ENCODE measurements at places on chromosomes 4 and X. TPM values are rescaled to one million over a fixed set of nuclear protein-coding genes. Genes with fewer than 3 reads are reported as not detected.

Gene TRPC5OS
- not detected for total RNA-seq

Gene FGF16
- not detected for total RNA-seq

Gene TCP11X2
- total RNA-seq, result not detected

Gene ARX
- not detected for total RNA-seq

GRCh38 chr4:78571804-78572203 is 20.2 kb downstream of the ANXA3 start:
- no peak for DNase-seq

GRCh38 chr4:189087971-189088370 is 852.7 kb upstream of the FRG1 start:
- DNase-seq, result no peak

- no peak for DNase-seq
Observed at GRCh38 chr4:88196523-88197185, 38.2 kb upstream of the ABCG2 start.

- DNase-seq, result no peak
Observed at GRCh38 chr4:116342143-116342542, 743.2 kb downstream of the TRAM1L1 start.

DNA sequence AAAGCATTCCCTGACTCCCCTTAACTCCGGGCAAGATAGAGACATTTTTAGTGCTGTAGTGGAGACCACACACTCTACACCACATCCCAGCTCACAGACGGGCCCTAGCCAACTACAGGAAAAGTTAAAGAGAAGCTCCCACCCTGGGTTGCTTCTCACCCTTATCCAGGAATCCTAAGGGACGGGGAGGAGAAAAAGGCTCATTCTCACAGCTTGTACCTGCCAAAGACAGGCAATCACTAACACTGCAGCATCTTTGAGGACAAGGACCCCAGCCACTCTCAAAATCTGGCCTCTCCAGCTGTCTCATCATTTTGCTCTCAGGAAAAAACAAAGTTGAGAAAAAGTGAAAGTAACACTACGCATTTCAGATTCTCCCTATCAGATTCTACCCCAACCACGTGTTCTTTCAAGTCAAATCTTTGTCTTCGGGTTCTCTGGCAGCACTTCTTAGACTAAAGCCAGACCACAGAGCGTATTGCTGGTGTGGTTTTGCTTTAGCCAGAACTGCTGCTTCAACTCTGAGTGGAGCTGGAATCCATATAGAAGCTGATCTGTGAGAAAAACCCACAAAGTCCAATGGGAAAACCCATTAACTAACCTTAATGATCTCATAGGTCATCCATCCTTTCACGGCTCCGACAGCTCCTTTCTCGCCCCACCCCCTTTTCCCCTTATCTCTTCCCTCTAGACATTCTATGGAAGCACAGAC is 605.9 kb upstream of the DIPK2B start:
- no peak for DNase-seq

- no peak for DNase-seq
Observed at GRCh38 chrX:9957743-9958142, 9.4 kb upstream of the CLDN34 start.

- no peak for DNase-seq
Observed at GRCh38 chrX:20372533-20372932, 105.8 kb upstream of the RPS6KA3 start.

DNA sequence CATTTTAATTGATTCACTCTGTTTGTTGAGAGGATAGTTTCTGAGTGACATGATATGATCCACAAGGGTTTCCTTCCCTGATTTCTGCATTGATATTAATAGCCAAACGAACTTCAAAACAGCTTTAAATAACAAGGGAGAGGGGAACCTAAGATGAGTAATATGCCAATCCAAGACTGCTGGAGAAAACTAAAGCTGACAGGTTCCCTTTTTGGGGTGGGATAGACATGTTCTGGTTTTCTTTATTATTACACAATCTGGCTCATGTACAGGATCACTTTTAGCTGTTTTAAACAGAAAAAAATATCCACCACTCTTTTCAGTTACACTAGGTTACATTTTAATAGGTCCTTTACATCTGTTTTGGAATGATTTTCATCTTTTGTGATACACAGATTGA is 182.2 kb downstream of the AR start:
- no peak for DNase-seq

DNA sequence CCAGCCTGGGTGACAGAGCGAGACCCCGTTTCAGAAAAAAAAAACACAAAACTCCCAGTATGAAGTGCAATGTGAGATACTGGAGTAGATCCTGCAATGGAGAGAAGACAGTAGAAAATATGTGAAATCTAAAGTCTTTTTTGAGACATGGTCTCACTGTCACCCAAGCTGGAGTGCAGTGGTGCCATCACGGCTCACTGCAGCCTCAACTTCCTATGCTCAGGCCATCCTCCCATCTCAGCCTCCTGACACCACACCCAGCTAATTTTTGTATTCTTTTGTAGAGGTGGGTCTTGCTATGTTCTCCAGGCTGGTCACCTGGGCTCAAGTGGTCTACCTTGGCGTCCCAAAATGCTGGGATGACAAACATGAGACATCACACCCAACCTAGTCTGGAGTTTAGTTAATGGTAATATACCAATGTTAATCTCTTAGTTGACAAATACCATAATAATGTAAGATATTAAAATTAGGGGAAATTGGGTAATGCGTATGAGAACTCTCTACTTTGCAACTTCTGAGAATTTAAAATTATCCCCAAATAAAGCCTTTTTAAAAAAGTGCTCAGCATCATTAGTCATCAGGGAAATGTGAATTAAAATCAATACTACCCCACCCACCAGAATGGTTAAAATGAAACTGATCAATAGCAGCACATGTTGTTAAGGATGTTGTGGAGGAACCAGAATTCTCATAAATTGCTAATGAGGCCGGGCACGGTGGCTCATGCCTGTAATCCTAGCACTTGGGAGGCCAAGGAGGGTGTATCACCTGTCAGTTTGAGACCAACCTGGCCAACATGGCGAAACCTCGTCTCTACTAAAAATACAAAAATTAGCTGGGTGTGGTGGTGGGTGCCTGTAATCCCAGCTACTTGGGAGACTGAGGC is 15.0 kb downstream of the RBMX start:
- no peak for DNase-seq

DNA sequence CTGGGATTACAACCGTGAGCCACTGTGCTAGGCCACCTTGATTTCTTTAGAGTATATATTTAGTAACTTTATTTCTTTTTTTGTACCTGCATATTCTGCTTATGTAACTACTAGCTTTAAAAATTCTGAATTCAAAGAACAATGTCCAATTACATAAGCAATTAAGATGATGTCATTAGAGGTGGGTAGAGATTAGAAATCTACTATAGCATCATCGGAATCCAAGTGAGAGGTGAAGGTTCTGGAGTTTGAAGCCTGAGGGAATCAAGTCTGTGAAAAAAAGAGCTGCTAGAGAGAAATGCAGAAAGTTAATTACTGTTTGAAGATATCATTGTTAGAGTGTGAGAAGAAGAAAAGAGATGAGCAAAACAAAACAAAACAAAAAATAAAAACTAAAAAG is 79.0 kb upstream of the ENPEP start:
- DNase-seq, result no peak

DNA sequence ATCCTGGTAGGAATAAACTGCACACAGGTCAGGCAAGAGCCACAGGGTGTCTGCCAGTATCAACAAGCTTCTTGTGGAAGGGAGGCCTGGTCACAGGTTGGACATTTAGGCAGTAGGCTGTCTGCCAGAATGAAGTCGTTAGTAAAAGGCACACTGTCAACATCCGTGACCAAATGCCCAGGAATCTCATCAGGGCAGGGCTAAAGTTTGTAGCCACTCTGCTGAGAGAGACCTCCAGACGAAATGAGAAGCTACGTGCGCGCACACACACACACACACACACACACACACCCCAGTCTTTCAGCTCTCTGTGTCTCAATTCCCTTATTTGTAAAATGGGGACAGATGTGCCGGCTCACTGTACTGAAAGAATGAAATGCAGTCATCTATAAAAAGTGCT is 408.7 kb upstream of the ZFP42 start:
- DNase-seq, result no peak

DNA sequence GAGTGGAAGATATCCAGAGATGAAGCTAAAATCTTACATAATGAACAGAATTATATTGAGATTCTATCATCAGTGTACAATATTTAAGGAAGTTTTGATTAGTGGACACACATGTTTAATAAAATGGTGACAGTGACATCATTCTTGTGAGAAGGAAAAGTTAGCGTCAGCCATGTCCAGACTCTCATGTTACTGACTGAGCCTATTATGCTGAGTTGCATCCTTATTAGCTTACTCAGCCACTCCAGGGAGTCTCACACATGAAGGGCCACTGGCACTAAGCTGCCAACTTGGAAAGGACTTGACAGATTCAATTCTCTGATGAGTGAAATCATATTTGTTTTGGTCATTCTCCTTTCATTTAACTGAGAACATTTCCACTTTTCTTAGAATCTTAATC is 170.6 kb downstream of the BANK1 start:
- DNase-seq, result no peak

Data from HT-29 (cell line).